ENCODE measurements at places on chromosomes 1 and 21. TPM values are rescaled to one million over a fixed set of nuclear protein-coding genes. Genes with fewer than 3 reads are reported as not detected.

Gene SLC22A15
- 8.3 TPM for total RNA-seq

Gene AIRE
- total RNA-seq = 2.7 TPM

Gene RGS13
- not detected for total RNA-seq

Gene PRAMEF6
- total RNA-seq = not detected

Gene CD160
- total RNA-seq = not detected

Gene TMEM269
- total RNA-seq = 0.66 TPM

Gene PAX7
- 2.4 TPM for total RNA-seq

Gene PTPN22
- total RNA-seq = not detected

Gene DMBX1
- 5.6 TPM for total RNA-seq

Gene AGL
- total RNA-seq = 89.2 TPM

Gene CLDN17
- not detected for total RNA-seq

Gene NKAIN1
- total RNA-seq = 7.5 TPM

Gene PRDM15
- 10.2 TPM for total RNA-seq

Gene PLEKHO1
- 43.3 TPM for total RNA-seq

Gene CRP
- total RNA-seq = 0.92 TPM

Gene CAPN9
- 0.74 TPM for total RNA-seq

Gene SNAP47
- total RNA-seq = 42.5 TPM

Gene PRKAB2
- 83.5 TPM for total RNA-seq

Gene SDHB
- 69.8 TPM for total RNA-seq

Gene CBR3
- total RNA-seq = not detected

GRCh38 chr1:150469291-150469690 lies 17.9 kb upstream of the TARS2 start:
- DNase-seq = no peak

GRCh38 chr21:38567335-38567969 lies 69.2 kb upstream of the ERG start:
- peak; percentile 58 for DNase-seq

DNA sequence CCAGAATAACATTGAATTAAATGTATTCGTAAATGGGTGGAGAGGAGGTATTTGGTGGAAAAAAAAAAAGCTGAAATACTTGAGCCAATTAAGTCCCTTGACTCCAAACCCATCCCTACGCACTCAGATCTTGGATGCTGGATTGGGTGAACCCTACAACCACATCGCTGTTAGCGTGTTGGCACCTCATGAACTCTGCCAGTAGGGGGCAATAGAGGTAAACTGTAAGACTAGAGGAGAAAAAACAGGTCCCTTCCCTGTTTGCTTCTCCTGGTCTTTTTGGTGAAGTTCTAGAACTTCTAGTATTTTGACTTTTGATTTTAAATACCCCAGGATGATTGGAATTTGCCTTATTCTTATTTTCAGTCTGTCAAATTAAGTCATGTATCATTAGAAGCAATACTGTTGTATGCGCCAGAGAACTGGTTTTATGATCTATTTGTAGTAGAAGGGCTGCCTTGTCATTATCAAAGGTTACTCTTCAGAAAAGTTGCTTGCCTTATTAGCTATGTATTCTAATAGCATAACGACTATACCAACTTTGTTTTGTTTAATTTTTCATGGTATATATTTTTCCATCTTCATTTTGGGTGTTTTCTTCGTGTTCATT lies 1.9 kb upstream of the OR13G1 start:
- DNase-seq = peak; percentile 86

GRCh38 chr1:79848316-79848715 lies 841.8 kb upstream of the ADGRL4 start:
- DNase-seq = no peak

DNA sequence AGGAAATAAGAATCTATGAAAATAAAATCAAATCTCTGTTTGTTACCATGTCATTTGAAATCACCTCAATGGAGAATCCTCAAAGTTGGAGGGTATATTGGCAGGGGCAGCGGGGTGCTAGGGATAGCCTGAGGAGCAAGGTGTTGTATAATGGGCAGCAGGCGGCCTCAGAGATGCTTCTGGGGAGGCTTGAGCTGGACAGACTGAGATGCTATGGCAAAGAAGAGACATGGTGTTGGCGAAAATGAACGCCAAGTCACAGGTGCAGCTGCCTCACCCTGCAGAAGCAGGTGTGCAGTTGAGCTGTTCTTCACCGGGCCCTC lies 3.1 kb upstream of the SLC1A7 start:
- DNase-seq = no peak

- no peak for DNase-seq
Observed at GRCh38 chr1:206588492-206588891, 23.8 kb downstream of the EIF2D start.

- DNase-seq = no peak
Observed at GRCh38 chr1:182629080-182629479, 24.9 kb upstream of the RGS16 start.

DNA sequence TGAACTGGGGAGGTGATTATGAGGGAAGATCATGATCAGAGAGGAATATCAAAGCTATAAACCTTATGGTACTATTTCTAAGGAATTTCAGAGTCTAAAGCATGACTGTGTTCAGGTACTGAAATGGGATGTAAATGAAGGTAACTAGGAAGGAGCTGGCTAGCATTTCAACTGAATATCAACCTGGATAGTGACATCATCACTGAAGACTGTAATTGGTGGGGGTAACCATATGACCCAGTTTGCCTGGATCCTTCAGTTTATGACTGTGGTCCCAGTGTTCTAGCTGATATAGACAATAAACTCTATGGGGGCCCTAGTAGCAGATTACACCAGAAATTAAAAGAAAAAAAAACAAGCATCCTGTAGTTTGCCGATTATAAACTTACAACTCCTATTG lies 120.8 kb downstream of the APP start:
- DNase-seq = no peak

DNA sequence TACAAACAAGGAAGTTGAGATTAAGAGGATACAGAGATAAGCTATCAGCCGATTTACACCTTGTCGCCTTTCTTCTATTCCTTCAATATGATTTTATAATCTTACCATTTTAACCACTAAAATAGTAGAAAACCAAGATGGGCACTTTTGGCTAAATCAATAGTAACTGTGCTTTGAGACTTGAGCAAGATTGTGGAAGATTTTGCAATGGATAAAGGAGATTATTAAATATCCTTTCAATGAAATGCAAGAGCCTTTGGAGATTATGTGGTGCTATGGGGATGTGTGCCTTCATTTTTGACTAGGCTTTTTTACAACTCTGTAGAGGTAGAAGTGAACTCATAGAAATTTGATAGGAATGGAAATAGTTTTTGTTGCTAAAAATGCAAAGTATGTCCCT lies 33.7 kb downstream of the ADAMTS1 start:
- no peak for DNase-seq

DNA sequence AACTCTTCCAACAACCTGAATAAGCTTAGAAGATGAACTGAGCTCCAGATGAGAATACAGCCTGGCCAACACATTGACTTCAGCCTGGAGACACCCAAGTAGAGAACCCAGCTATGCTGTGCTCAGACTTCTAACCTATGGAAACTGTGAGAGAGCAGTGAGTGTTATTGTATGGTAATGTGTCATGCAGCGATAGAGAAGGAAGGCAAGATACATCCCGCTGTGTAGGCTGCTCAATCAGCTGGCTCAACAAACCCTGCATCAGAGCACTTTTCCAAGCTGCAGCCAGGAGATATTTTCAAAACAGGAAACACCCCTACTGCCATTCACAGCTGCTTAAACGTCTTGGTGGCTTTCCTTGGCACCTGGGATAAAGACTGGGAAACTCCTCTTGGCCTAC lies 321.3 kb downstream of the SIPA1L2 start:
- peak; percentile 67 for DNase-seq

- DNase-seq = no peak
Observed at GRCh38 chr1:93588206-93588605, 93.4 kb downstream of the BCAR3 start.

DNA sequence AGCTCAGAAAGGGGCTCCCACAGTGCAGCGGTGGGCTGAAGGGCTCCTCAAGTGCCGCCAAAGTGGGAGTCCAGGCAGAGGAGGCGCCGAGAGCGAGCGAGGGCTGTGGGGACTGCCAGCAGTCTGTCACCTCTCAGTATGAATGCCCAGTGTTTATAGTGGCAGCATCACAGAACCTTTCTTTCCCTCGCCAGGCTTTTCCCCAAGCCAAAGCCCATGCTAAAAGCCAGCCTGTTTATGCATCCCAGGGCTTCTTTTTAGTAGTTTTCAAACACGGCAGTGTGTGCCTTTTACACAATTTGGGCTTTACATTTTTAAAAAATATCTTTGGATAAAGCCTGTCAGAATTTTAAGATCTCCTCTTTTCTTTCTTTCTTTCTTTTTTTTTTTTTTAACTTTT lies 70.6 kb downstream of the CENPF start:
- DNase-seq = no peak

DNA sequence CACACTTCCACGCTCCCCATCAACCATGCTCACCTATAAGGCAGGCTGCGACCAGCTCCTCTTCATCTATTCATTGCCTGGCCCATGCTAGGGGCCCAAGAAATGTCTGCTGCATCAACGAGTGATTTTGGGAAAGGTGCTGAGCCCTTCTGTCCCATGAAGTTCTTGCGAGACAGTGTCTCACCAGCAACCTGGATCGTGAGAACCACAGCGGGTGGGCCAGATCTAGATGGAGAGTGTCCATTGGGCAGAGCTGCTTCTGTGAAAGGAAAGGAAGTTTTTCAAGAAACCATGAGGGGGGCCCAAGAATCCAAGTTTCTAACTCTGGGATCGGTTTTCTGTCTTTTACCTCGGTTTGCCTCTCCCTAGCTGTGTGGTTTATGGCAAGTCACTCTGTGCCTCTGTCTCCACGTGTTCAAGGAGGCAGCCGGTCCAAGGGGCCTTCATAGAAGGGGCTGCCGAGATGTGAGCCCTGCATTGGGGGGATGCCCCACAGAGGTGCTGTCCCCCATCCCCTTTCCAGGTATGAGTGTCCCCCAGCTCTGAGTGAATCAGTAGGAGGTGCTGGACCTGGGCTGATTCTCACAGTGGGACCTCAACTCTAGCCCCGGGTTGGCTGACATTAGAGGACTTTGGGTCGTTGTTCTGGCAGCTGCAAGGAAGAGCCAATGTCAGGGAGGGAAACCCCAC lies 8.3 kb upstream of the PADI1 start:
- peak; percentile 47 for DNase-seq

DNA sequence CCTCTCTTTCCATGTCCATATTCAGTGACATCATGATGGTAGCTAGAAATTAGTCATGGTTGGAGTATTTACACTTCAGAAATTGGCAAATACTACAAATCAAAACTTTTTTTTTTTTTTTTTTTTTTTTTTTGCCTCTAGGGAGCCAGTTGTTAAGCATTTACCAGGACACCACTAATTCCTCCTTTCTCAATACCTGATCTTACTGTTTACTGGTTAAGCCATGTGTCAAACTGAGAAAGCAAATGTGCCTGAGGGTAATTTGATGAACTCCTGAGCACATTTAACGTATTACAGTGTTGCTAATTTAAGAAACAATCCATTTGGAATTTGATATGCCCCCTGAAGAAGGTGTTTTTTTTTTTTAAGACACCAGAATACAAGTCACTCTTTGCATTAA lies 94.4 kb downstream of the DNM3 start:
- no peak for DNase-seq

DNA sequence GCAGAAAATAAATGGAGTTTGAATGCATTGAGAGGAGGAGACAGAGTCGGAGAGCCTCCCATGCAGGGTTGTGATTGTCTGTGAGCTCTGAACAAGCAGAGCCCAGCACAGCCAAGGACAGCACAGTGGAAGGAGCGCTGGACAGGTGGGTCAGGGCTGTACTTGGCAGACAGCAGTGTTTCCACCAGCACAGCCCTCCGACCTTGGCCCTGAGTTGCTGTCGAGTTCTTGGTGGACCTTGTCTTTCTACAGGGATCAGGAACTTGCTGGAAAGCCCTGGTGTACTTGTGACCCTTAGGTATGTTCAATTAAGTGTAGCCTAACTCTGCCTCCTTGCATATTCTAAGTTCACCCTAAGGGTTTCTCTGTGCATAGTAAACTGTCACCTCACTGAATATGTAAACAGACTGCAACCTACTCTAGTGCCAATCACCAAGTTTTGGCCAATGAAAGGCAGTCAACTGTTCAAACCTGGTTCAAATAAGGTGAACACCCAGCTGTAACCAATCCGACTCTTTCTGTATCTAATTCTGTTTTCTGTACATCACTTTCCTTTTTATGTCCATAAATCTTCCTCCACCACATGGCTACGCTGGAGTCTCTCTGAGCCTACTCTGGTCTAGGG lies 86.6 kb upstream of the SLC25A33 start:
- DNase-seq = no peak

GRCh38 chr1:177423090-177423489 lies 252.3 kb downstream of the BRINP2 start:
- DNase-seq = no peak

DNA sequence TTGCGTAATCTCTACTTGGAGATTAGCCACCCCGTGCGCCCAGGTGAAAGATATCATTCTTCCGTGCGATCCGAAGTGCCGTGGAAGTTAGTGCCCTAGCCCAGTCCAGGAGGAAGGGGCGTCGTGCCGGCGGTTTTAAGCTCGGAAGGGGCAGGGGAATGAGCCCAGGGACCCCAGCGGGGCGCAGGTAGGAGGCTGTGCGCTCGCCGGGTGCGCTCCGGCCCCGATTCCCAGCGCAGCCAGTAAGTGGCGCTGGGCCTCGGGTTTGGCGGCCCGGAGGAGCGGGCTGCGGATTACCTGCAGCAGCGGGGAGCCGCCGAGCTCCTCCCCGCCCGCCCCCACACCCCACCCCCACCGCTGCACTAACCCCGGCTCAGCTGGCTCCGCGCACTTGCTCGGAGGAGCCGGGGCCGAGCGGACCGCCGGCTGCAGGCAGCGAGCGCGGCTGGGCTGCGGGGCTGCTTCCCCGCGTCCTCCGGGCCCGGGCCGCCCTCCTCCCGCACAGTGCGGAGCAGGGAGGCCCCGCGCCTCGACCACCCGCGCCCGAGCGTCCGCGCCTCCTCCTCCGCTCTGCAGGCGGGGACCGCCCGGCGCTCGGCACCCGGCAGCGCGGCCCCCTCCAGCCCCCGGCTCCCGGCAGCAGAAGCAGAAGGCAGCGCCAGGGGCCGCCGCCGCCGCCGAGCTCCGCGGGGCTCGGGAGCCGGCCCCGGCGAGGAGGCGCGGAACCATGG lies at the start of gene RYR2:
TSS of gene RYR2 (plus strand) at position 390 of the 731 bp plus-strand sequence. CDS start at position 728, 338 bp downstream.
- DNase-seq = peak; percentile 92

DNA sequence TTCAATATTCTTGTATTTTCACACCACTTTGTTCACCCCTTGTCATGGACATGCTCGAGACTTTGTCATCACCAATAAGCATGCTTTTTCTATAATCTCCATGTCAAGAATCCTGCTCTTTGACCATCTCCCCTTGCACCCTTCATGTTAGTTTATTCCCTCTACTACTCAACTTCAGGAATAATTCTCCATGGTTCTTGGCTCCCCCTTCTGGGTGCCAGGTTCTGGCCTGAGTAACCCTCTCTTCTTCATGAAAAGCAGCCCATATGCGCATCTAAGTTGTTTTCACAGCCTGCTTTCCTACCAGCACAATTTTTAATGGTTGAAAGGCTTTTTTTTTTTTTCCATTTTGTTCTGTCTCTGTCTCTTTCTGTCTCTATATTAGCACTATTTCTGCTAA lies 160.7 kb downstream of the LEPR start:
- no peak for DNase-seq

GRCh38 chr1:71921935-71922559 lies 360.3 kb downstream of the NEGR1 start:
- no peak for DNase-seq

GRCh38 chr1:224534731-224535130 lies 81.4 kb upstream of the CNIH3 start:
- DNase-seq = no peak

Data from endodermal cell (in vitro differentiated cells).